Activated CD4-positive, CD25-positive, alpha-beta regulatory T cell treated with anti-CD3 and anti-CD28 coated beads, Interleukin-2, amount 50 U/mL, for 16 hours (primary cell): ENCODE measurements at places on chromosomes 1 and 21.

DNA sequence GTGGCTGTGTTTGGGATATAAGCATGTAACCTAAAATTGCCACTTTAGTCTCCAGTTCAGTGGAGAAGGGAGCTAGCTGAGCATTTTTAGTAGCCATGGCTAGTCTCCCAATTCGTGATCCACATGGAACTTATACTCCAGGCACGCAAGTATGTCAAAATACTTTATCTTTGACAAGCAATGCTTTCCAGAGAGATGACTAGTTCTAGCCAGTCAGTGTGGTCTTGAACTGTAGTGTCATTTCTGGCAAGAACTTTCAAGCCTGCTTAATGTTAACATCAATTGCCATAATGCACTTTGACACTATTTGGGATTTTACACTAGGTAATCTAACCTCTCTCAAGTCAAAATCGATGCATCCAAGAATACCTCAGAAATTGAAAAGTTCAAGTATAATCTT, 660.0 kb downstream of the PTPRC start:
- DNase-seq = no peak

- no peak for DNase-seq
These were observed 20.2 kb downstream of the TRIM45 start for GRCh38 chr1:117101334-117101733.

- no peak for DNase-seq
These were observed 39.4 kb downstream of the CAPN2 start for GRCh38 chr1:223751696-223752095.

DNA sequence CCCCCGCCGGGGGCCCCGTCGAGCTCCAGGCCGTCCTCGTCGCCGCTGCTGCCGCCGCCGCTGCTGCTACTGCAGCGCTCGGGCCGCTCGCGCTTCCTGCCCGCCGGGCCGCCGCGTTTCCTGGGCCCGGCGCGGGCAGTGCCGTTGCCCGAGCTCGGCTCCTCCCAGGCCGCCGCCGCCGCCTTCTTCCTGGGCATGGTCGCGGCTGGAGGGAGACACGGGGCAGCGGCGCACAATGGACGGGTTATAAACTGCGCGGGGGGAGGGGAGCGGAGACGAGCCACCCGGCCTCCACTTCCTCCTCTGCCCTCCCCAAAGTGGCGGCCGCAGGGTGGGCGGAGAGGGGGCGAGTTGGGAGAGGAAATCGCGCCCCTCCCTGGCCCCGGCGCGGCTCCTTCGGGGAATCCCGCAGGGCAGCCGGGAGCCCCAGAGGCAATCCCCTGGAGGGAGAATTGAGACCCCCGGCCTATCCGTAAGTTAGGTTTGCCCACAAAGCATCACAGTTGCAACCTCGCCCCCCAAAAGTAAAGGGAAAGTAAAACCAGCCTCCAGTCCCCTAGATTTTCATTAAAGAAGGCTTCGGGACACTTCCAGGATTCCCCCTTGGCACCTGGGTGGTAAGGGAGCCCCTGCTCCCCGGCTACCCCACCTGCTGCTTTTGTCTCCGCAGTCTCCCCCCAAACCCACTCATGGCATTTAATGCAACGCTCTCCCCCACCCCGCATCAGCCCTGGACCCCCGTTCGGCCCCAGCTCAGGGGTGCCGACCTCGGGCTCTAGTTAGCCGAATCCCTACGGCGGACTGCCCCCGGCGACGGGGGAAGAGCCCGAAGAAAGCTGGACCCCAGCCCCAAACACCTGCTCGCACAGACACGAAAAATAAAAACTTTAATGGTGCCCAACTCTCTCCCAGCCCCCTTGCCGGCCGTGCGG, 893 bp downstream of the RCC2 start:
- DNase-seq = peak; percentile 41

DNA sequence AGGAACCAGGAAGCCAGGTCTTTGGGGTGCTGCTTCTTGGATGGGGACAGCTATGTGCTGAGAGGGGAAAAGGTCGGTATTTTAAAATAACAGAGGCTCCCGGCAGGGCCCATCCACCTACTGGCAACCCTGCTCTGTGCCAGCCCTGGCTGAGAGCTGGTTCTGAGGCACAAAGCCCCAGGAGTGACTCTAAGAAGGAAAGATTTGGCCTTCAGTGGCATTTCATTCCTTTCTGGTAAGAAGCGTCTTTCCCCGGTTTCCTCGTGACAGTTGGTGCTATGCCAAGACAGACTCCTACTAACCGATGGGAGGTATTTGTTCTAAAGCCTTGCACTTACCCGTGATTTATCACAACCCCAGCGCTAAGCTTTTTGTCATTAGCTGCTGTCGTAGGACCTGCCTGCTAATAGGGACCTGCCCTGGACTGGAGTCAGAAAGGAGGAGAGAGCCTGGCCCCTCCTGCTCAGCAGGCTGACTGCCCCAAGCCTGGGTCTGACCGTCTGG, 123.1 kb upstream of the ADAR start:
- no peak for DNase-seq
